Upper lobe of left lung (tissue), 6 donors: ENCODE measurements at places on chromosomes 5 and 9. TPM values are rescaled to one million over a fixed set of nuclear protein-coding genes. Genes with fewer than 3 reads are reported as not detected.

The PCDHGA3 gene
- total RNA-seq = 1.8 TPM

- no peak overlapping the region for H3K27ac ChIP-seq
- no peaks in the 10 kb centered on the region for H3K36me3 ChIP-seq
- H3K27me3 ChIP-seq = no peaks in the 10 kb centered on the region
- no peak overlapping the region for H3K4me3 ChIP-seq
- no peak for DNase-seq
Observed at GRCh38 chr5:55055183-55055582, 31.1 kb downstream of the GZMK start.

DNA sequence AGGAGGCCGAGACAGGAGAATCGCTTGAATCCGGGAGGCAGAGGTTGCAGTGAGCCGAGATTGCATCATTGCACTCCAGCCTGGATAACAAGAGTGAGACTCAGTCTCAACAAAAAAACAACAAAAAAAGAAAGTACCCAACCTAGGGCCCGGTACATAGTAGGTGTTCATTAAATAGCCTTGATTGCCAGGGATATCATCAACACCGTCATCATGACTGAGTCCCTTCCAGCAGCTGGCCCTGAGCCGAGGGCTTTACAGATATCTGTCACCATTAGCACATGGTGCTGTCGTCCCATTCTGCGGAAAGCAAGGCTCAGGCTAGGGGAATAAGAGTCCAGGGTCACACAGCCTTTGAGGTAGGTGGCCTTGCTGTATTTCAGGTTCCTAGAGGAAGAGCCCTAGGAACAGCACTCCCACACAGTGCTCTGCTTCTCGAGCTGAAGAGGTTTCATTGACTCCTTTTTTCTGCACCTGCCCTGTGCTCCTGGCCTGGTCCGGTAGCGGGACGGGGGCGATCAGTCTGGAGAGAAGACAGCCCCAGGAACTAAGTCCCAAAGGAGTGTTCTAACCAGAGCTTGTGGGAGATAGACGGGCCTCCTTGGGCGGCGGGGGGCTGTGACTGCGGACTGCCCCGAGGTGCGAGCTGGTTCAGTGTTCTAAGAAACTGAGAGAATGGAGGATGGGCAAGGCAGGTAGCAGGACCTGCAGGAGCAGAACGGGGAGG is 48.2 kb downstream of the CXXC5 start:
- no peaks in the 10 kb centered on the region for H3K36me3 ChIP-seq
- peaks cover 27% of the 10 kb centered on the region for H3K4me1 ChIP-seq
- H3K4me3 ChIP-seq = no peak overlapping the region
- no peaks in the 10 kb centered on the region for H3K27me3 ChIP-seq
- peak overlapping the region; percentile 80 for H3K27ac ChIP-seq

DNA sequence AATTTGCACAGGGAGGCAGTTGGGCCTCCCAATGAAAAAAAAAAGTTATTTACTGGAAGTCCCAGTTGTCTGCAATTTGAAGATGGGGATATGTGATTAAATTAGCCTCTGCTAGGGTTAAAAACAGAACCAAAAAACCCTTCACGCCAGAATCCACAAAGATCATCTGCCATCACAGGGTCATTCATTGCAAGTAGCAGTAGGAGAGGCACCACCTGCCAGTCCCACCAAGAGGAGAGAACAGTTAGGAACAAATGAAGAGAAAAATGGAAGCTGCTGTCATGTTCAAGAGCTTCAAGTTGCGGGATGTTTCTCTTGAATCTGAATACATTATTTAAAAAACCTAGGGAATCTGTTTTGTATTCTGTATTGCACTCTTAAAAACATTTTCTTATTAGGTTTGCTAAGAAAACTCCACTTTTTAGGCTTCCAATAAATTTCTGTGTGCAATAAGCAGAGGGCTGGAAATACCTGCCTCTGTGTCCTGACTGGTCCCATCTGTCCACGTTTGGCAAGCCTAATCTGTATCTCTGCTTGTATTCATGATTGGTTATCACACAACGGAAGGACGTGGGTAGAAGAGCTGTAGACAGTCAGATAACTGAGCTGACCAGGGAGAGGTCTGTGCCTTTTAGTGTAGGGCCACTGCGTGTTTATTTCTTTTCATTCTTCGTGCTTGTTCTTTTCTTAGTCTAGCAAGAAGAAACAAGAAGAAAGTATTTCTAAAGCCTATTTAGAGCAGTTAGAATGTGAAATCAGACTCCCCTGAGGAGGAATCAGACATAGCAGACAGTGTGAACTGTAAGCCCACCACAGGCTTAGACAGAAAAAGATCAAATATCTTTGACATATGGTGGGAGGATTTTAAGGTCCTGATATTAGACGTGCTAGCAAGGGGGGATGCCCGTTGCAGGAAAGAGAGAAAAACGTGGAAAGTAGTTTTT is 630.6 kb upstream of the SEMA6A start:
- H3K4me1 ChIP-seq = no peaks in the 10 kb centered on the region
- DNase-seq = no peak
- H3K27me3 ChIP-seq = no peaks in the 10 kb centered on the region
- H3K36me3 ChIP-seq = no peaks in the 10 kb centered on the region
- H3K27ac ChIP-seq = no peak overlapping the region

DNA sequence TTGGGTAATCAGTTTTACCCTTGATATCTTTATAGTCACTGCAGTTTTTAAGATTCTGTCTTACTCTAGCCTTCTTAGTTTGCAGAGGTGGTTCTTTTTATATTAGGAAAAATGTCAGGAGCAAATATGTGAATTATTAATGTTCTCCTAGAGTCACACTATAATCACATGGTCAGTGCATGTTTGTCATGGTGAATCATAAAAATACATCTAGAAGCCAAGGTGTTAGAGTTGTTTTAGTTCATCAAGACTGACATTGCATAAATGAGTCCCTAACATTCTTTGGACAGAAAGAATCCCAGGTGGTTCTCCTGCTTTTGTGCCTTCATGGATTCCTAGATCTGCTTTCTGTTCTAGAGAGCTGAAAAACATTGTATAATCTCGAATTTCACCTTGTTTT is 22.9 kb downstream of the ATG10 start:
- DNase-seq = no peak
- no peaks in the 10 kb centered on the region for H3K36me3 ChIP-seq

DNA sequence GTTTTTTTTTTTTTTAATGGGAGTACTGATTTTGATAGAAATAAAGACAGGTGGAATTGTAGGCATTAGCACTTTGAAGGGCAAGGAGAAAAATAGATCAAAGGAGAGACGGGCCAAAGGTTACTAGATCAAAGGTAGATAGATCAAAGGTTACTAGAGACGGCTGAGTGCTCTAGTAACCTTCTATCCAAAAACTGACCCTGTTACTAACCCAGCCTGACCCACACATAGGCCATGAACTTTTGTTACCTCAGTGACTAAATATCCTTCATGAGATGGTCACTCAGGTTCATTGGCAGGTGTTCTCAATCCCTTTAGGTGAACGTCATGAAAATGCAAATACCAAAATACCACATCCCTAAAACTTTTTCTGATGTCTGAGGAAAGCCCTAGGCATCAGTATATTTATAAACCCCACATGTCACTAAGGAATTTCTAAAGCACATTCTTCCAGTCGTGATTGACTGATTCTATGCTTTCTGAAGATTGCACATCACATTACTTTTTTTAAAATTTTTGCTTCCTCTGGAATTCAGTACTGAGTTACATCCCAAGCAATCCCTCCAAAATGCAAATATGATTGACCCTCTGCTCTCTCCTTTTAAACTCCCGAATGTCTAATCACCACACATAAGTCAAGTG is 772.7 kb downstream of the BRINP1 start:
- H3K4me3 ChIP-seq = no peak overlapping the region
- no peaks in the 10 kb centered on the region for H3K4me1 ChIP-seq
- no peak for DNase-seq
- no peak overlapping the region for H3K27ac ChIP-seq
- H3K27me3 ChIP-seq = no peaks in the 10 kb centered on the region

DNA sequence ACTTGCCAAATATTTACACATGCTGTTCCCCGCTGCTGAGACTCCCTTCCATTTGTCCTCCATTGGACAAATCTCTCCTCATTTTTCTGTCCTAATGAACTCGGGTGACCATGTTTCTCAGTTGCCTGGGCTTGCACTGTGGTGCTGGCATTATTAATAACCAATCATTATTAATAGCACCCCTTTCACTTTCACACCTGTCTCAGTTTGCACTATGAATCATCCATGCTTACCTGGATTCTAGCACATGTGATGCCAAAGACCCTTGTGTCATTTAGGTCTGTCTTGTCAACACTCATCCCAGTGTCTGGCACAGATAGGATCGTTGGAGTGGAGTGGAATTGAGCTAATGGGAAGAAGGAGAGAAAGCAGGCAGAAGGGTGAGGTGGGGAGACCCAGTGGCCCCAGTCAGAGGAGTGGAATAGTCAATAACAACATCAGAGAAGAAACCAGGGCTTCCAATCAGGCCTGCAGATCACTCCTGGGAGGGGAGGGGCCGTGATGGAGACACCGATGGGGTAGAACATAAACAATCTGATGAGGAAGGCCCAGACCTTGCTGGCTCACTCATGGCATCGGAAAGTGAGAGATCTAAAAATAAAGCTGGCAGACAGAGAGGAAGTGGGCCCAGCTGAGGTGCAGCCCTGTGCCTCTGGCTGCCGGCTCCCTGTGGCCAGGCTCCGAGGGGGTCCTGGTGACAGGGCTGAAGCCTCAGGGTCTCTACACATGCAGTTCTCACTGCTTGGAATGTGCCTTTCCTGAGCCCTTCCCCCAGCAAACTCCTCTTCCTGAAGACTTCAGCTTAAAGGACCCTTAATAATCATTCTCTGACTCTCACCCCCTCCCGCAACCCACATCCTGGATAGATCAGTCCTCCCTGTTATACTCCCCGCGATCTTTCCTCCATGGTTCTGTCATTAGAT is 33.5 kb upstream of the CRB2 start:
- H3K4me1 ChIP-seq = peaks cover 21% of the 10 kb centered on the region
- no peaks in the 10 kb centered on the region for H3K36me3 ChIP-seq
- DNase-seq = no peak
- no peaks in the 10 kb centered on the region for H3K27me3 ChIP-seq
- H3K27ac ChIP-seq = no peak overlapping the region

GRCh38 chr5:177393206-177393765 is 7.2 kb downstream of the PFN3 start:
- H3K4me1 ChIP-seq = peaks cover 15% of the 10 kb centered on the region
- H3K36me3 ChIP-seq = no peaks in the 10 kb centered on the region
- no peak for DNase-seq
- H3K27me3 ChIP-seq = no peaks in the 10 kb centered on the region
- H3K27ac ChIP-seq = no peak overlapping the region

- H3K4me3 ChIP-seq = no peak overlapping the region
- no peaks in the 10 kb centered on the region for H3K27me3 ChIP-seq
- no peaks in the 10 kb centered on the region for H3K4me1 ChIP-seq
- peaks cover 10% of the 10 kb centered on the region for H3K36me3 ChIP-seq
Observed at GRCh38 chr9:125931211-125931610, 184.0 kb downstream of the PBX3 start.

DNA sequence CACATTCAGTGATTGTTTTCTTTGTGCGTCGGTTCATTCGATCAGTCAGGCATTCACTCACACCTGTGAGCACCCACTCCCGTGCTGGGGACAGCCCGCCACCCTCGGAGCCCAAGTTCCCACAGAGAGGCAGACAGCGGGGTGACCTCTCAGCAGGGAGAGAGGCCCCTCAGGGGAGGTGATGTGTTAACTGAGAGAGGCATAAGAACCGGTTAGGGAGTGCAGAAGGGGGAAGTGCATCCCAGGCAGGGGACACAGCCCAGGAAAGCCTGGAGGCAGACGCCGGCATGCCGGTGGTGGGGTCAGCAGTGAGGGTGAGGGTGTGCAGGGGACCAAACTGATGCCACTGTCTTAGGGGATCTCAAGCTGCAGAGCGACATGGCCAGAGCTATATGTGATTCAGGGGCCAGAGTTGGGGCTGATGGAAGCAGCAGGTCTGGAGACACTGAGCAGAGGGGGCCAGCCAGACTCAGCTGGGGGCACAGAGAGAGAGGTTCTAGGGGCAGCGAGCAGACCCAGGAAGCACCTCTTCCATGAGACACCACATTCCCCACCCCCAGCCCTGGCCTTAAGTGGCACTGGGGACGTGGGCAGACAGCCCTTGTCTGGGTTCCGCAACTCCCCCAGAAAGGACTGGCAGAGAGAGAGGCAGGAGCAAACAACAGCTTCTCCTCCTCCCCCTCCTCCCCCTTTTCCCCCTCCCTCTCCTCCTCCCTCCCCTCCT is 35.9 kb downstream of the HK3 start:
- H3K4me3 ChIP-seq = no peak overlapping the region
- no peak for DNase-seq
- peaks cover 23% of the 10 kb centered on the region for H3K27me3 ChIP-seq
- no peak overlapping the region for H3K27ac ChIP-seq

DNA sequence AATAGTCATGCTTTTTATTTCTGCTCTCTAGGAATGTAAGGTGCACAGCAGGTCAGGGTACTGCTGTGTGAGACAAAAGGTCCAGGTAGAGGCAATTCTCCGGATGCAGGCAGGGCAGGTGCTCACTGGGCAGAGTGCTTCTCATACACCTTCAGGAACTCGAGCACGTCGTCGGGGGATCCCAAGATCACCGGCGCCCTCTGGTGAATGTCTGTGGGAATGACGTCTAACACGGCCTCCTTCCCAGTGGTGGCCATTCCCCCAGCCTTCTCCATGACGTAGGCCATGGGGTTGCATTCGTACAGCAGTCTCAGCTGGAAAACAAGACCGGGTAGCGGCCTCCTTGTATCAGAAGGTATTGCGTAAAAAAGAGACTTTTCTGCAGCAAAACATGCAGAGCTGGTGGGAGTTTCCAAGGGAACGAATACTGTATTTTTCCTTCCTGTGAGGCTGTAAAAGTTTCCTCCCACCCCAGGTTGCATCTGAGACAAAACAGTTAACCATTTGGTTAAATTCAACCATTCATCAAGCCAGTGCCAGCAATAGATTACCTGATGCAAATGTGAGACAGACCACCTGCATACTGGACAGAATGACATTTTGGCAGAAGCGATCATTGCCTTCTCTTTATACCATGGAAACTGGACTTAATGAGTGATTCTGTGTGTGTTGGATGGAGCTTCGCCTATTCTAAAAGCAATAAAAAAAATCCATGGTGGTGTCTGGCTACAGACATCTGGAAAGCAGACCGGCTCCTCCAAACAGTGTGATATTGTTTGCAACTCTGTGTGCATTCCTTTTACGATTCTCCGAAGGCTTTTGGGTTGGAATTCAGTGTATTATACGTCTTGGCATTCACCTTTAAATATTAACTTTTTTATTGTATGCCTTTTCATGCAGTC is 9.9 kb upstream of the FBP2 start:
- no peak for DNase-seq
- peaks cover 21% of the 10 kb centered on the region for H3K36me3 ChIP-seq
- peaks cover 4% of the 10 kb centered on the region for H3K4me1 ChIP-seq
